AG08396 (cell line): ENCODE measurements at places on chromosomes 16 and 17.

- DNase-seq: no peak
These were observed 28.2 kb downstream of the SLC39A11 start for GRCh38 chr17:73064084-73064938.

GRCh38 chr16:15798671-15799070 is 58.2 kb downstream of the MYH11 start:
- DNase-seq: no peak

DNA sequence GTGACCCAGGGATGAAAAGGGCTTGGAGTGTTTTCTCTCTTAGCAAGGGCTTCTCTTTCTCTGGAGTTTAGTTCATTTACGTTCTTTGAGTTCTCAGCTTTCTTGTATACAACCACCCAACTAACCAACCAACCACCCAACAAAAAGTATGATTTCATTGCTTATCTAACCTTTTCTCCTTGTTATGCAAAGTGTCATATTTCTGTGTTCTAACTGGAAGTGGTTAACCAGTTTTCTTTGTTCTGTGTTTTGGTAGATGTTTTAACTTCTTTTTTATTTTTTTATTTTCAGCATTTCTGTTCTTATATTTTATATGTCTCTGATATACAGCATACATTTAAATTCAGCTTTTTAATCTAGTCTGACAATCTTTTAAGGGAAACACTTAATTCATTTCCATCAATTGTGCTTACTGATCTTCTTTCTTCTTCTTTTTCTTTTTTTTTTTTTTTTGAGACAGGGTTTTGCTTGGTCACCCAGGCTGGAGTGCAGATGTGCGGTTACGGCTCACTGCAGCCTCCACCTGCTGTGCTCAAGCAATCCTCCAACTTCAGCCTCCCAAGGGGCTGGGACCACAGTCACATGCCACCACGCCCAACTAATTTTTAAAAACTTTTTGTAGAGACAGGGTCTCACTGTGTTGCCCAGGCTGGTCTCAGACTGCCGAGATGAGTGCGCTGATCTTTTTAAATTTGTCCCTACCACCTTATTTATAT is 29.6 kb downstream of the NLK start:
- no peak for DNase-seq

DNA sequence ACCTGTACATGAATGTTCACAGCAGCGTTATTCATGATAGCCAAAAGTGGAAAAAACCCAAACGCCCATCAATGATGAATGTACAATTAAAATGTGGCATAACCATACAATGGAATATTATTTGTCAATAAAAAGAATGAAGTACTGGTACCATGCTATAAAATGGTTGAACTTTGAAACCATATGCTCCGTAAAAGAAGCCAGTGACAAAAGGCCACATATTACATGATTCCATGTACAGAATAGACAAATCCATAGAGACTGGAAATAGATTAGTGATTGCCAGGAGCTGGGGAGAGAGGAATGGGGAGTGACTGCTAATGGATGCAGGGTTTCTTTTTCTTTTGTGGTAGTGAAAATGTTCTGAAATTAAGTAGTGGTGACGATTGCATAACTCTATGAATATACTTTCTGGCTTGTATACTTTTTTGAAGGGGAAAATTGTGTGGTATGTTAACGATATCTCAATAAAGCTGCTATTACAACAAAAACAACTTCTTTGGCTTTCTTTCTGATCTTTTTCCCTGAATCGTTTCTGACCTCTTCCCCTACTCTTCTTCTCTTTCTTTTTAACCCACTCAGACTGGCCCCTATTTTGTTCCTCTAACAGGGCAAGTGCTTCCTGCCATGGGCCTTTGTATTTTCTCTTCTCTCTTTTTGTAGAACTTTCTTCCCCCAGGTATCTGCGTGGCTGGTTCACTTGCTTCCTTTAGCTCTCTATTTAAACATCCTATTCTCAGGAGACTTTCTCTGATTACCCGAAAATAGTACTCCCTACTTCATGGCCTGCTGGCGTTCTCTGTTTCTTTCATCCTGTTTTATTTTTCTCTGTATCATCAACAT is 67.9 kb downstream of the FTO start:
- DNase-seq: no peak

DNA sequence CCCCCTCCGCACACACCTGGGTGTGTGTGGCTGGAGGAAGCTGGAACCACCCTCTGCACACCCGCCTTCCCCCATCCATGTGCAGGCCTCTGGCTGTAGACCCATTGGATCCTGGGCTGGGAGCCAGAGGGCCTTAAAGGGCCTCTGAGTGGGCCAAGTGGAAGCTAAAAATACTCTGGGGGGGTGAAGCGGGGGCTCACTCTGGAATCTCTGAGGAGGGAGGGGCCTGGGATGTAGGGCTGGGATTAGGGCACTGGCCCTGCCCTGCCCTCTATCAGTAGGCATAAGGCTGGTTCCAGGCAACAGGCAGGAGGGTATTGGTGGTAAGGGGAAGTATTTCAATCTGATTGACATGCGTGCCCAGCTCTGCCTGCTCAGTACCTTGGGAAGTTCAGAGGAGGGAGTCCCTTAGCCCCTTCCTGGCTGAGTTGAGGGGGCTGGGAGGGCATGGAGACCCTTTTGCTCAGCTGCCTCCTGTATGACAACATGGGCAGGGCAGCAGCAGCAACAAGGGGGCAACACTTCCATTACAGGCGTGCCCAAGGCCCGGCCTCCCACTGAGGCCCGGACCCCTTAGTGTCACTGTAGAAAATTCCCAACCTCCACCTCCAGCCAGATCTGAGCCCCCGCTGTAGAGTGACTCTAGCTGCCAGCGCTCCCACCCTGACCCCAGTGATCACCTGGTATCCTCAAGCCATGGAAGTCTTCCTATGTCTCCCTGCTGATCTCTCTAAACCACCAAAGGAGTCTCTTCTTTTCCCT is 5.2 kb downstream of the ITGA3 start:
- DNase-seq: peak; percentile 66

GRCh38 chr17:74317071-74317470 is 9.0 kb upstream of the KIF19 start:
- no peak for DNase-seq

DNA sequence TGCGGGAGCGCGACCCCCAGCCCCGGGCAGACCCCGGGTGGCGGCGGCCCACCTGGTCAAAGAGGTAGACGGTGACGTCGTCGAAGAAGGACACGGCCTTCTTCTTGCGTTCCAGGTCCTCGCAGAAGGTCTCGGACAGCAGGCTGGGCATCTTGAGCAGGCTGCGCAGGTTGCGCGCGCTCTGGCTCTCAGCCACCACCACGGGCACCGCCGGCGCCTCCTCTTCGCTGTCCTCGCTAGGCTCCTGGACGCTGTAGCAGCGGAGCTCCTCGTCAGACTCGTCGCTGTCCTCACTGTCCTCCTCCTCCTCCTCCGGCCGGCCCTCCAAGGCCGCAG is 45.2 kb upstream of the PVALEF start:
- DNase-seq: no peak

- no peak for DNase-seq
These were observed 8.8 kb downstream of the CD2BP2 start for GRCh38 chr16:30346286-30346685.

GRCh38 chr17:7838090-7839075 is 4.4 kb downstream of the KDM6B start:
- DNase-seq: peak; percentile 36

DNA sequence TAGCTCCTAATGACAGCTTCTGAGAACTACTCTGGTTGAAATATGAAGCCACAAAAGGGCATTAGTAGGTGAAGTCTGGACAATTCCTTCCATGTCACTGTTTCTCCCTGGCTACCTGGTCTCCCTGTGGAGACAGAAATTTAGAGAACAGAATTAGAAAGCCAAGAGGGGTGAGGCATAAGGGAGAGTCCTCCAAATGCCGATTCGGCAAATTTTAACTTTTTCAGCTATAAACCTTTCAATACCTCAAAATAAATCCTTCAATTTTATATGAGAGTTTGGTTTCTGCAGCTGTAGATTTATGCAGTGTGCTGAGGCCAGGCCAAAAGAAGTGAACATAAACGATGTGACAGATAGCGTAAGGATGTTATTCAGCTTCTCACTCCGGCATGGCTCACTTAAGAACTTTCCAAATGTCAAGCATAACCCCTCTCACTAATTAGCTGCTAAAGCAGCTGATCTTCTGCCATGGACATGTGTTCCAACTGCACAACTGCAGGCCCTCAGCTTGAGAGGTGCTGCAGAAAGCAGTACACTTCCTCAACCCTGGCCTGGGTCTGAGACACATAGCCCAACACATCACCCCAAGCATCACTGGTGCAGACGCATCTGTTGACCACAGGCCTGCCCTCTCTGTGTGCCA is 247.9 kb upstream of the SOX9 start:
- DNase-seq: no peak

DNA sequence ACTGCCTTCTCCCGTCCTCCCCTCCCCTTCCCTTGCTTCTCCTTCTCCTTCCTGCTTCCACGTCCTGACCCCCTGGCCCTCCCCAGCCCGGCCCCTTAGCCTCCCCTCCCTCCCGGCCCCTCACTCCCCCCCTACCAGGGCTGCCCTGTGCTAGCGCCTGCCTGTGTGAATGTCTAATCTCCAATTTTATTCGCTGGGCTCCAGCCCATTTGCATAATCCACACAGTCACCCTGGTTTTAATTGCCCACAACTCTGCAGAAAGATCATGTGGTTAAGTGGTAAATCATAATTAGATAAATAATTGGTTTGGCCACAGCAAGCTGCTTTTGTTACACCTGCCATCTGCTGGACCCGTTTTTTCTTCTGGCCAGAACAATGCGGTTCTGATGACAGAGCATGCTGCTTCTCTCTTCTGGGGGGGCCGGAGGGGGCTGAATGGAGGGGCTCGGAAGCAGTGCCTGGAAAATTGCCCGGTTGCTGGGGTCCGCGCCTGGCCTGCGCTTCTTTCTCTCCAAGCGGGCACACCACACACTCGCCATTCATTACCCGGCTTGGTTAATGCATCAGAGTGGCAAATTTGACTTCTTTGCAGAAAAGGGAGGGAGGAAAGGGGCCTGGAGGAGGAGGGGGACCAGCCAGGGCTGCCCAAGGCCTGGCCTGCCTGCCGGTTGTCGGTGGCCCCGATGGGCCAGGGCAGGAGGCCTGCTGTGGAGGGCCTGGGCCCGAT is 19.5 kb upstream of the GSE1 start:
- no peak for DNase-seq
